ENCODE measurements at places on chromosomes 4 and X. TPM values are rescaled to one million over a fixed set of nuclear protein-coding genes. Genes with fewer than 3 reads are reported as not detected.

DNA sequence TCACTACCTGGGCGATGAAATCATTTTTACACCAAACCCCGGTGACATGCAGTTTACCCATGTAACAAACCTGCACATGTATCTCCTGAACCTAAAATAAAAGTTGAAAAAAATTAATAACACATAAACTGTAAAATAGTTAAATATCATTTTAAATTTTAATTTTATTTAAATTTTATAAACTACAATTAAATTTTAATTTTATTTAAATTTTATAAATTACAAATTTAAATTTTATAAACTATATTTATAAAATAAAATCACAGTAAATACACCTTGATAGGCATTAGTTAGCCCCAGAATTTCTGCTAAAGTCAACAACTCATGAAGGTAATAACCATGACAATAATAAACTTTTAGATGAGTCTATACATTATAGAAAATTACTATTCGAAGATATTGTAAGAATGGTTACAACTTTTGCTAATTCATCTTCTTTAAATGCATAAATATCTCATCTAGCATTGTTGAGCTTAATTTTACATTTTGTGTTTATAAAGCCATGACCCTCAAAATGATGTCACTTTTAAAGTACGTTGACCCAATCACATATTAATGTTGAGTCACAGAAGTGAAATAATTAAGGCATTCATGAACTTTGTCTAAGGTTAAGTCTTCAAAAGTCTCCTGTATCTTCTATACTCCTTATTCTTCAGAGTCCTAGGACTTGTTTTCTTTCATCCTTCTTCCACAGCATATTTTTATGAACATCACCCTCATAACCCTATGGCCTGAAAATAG, 755.8 kb upstream of the LCORL start:
- DNase-seq: no peak
- no peaks in the 10 kb centered on the region for H3K4me1 ChIP-seq
- no peak overlapping the region for H3K27ac ChIP-seq
- H3K27me3 ChIP-seq: no peaks in the 10 kb centered on the region
- H3K4me3 ChIP-seq: no peak overlapping the region

DNA sequence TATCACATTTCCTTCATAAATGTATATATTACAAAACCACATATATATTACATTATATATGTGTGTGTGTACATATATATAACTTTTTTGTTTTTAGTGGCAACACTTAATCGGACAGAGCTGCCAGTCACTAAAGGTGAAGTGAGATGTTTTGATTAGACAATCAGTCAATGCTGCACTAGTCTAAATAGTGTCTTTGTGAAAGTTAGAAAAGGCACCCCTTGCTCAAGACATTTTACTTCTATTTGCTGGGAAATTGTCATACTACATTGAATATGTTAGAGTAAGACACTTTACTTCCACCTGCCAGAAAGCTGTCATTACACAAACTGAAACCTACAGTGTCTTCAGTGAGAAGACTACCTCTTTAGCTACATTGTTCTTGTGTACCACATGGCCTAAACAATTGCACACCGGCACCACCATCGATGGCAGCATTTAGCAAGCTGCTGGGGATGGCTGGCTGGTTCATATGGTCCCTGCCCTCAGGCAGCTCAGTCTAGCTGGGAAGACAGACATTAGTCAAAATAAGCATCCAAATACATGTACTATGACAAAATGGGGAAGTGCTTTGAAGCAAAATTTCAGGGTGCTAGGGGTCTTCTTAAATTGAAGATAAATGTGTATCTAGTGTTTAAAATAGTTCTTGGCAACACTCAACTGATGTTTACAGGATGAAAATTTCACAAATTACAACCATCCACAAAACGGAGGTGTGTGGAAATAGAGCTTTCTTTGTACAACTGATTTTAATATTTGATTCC, 148.1 kb upstream of the GATB start:
- peaks cover 1% of the 10 kb centered on the region for H3K4me1 ChIP-seq
- H3K27ac ChIP-seq: no peak overlapping the region
- H3K27me3 ChIP-seq: peaks cover 22% of the 10 kb centered on the region
- H3K4me3 ChIP-seq: no peak overlapping the region
- no peak for DNase-seq
- H3K36me3 ChIP-seq: no peaks in the 10 kb centered on the region

DNA sequence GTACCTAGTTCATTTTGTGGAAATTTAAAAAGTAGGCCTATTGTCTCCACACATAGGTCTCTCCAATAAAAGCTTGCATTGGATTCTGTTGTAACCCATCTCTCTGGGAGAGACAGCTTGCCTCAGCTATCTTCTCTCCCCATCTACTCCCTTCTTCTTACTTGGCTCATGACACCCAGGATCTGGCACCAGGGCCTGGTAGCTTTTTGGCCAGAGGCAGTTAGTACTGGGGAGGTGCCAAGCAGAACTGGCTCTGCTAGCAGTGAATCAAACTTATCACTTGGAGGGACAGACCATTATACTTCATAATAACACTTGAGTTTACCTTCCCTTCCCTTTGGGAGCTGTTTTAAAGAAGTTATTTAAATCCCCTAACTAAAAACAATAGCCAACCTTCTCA, 31.8 kb downstream of the PLAC1 start:
- peak overlapping the region; percentile 40 for H3K27ac ChIP-seq
- no peaks in the 10 kb centered on the region for H3K27me3 ChIP-seq
- H3K4me1 ChIP-seq: no peaks in the 10 kb centered on the region
- no peaks in the 10 kb centered on the region for H3K36me3 ChIP-seq
- H3K4me3 ChIP-seq: no peak overlapping the region
- DNase-seq: no peak

DNA sequence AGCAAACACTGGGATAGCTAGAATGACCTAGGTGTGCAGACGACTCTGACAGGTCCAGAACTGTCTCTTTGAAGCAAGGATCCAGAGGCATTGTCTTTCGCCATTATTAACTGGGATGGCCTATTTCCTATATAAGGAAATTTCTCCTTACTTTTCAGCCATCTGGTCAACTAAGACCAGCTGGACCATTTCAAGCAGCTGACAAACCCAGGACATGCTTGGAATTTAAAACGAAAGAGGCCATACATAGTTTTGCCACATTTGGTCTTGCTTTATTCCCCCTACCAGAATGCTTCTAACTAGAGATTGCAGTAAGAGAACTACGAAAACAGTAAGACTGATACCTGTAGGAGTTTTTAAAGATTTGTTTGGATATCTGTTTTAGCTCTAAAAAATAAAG, 87.0 kb downstream of the GLRA2 start:
- H3K4me1 ChIP-seq: peaks cover 2% of the 10 kb centered on the region
- no peak overlapping the region for H3K27ac ChIP-seq
- H3K27me3 ChIP-seq: no peaks in the 10 kb centered on the region

- H3K36me3 ChIP-seq: no peaks in the 10 kb centered on the region
- no peaks in the 10 kb centered on the region for H3K27me3 ChIP-seq
- DNase-seq: no peak
- no peak overlapping the region for H3K4me3 ChIP-seq
- peaks cover 10% of the 10 kb centered on the region for H3K4me1 ChIP-seq
These were observed 116.6 kb downstream of the SH2D1A start for GRCh38 chrX:124462931-124463330.

DNA sequence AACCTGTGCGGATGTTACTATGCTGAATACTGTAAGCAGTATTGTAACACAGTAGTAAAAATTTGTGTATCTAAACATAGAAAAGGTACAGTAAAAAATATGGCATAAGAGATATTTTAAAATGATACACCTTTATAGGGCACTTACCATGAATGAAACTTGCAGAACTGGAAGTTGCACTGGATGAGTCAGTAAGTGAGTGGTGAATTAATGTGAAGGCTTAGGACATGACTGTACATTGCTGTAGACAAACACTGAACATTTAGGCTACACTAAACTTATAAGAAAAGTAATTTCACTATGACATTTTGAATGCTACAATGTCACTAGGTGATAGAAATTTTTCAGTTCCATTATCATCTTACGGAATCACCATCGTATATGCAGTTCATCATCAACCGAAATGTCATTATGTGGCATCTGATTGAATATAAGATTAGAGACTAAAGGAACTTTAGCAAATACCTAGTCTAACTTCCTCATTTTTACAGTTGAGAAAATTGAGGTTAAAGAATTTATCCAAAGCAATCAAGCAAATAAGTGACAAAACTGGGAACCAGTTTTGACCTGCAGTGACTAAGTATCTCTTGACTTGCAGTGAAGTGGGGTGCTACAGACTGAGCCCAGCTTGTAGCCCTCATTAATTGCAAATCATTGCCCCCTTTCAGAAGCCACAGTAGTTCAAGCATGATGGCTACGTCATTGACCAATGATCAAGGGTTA, 55.3 kb downstream of the EGF start:
- peaks cover 6% of the 10 kb centered on the region for H3K4me1 ChIP-seq
- H3K4me3 ChIP-seq: no peak overlapping the region
- no peak for DNase-seq
- peaks cover 2% of the 10 kb centered on the region for H3K27me3 ChIP-seq

GRCh38 chr4:184815046-184815877, 10.5 kb downstream of the ACSL1 start:
- peaks cover 29% of the 10 kb centered on the region for H3K4me1 ChIP-seq
- H3K27ac ChIP-seq: peak overlapping the region; percentile 77
- peak overlapping the region; percentile 2 for H3K4me3 ChIP-seq
- peak; percentile 37 for DNase-seq
- no peaks in the 10 kb centered on the region for H3K36me3 ChIP-seq

DNA sequence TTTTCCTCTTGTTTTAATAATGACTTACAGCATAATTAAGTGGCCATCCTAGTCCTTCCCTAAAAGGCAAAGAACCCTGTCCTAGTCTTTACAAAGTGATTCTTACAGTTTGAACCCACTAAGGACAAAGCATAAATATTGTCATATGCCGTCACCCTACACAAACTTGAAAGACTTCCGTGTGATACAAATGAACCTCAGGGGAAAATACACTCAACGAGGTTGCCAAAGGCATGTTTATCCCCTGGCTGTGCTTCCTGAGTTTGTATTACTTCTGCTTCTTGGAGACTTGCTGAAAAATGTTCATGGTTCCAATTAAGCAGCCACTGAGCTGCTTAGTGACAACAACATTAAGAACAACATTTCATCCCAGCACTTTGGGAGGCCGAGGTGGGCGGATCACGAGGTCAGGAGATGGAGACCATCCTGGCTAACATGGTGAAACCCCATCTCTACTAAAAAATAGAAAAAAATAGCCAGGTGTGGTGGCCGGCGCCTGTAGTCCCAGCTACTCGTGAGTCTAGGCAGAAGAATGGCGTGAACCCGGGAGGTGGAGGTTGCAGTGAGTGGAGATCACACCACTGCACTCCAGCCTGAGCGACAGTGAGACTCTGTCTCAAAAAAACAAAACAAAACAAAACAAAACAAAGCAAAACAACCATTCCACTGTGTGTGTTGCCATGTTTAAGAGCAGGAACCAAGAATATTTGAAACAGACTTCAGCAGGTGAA, 16.2 kb downstream of the RASSF6 start:
- DNase-seq: no peak
- peaks cover 29% of the 10 kb centered on the region for H3K4me1 ChIP-seq
- no peak overlapping the region for H3K27ac ChIP-seq
- H3K36me3 ChIP-seq: peaks cover 18% of the 10 kb centered on the region

DNA sequence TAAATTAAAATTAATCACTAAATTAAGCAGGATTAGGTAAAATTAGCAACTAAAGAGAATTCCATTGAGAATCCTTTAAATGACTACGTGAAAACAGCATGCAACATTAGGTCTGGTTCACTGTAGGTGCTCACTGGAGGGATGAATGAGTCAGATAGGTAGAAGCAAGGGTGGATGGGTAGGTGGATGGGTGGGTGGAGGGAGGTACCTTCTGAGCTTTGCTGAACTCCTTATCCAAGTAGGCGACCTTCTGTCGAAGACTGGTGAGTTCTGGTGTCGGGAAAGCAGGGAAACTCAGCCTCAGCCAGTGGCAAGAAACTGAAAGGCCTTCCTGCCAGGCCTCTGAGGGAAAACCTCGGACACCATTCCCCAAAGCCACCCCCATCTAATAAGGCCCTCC, 3.0 kb downstream of the GRIPAP1 start:
- no peak overlapping the region for H3K27ac ChIP-seq
- peaks cover 15% of the 10 kb centered on the region for H3K36me3 ChIP-seq
- DNase-seq: no peak
- peaks cover 10% of the 10 kb centered on the region for H3K4me1 ChIP-seq

GRCh38 chr4:105624530-105624929, 72.1 kb downstream of the ARHGEF38 start:
- peaks cover 3% of the 10 kb centered on the region for H3K4me1 ChIP-seq
- no peak overlapping the region for H3K4me3 ChIP-seq
- DNase-seq: no peak

DNA sequence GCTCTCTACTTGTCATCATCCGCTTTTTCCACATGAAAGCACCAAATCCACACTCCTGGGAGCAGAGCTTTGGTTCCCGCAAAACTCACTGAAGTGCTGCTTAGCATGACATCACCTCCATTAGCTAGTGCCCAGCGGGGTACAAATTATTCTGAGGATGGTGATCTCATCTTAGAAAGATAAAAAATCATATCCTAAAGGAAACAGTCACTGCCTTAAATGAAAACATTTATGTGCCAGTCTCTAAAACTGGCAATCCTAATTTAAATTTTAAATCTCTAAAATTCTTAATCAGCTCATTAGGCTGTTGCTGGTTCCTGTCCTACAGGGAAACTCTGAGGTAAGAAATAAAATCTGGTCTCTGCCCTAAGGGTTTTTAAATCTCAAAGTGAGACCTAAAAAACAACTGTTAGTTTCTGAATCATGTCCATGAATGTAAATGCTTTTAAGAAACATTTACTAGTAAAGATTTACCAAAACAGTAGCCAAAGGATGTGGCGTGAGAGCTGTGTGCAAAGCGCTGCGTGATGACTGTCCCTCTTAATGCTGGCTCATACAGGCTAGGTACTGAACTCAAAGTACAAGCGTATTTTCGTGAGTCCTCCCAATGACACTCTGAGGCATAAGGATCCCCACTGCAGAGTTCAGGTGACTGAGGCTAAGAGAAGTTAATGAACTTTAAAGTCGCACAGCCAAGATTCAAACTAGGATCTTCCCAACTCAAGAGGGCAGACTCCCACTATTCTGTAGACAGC, 4.5 kb downstream of the CASP3 start:
- H3K36me3 ChIP-seq: peaks cover 7% of the 10 kb centered on the region
- no peak for DNase-seq
- H3K27ac ChIP-seq: no peak overlapping the region
- peaks cover 22% of the 10 kb centered on the region for H3K4me1 ChIP-seq
- no peaks in the 10 kb centered on the region for H3K27me3 ChIP-seq

GRCh38 chr4:183394166-183394951, 50.1 kb upstream of the CDKN2AIP start:
- no peak for DNase-seq
- no peak overlapping the region for H3K4me3 ChIP-seq
- H3K36me3 ChIP-seq: no peaks in the 10 kb centered on the region
- peaks cover 26% of the 10 kb centered on the region for H3K27me3 ChIP-seq
- peak overlapping the region; percentile 85 for H3K27ac ChIP-seq

GRCh38 chr4:128711361-128711760, 98.1 kb upstream of the JADE1 start:
- no peaks in the 10 kb centered on the region for H3K27me3 ChIP-seq
- H3K36me3 ChIP-seq: no peaks in the 10 kb centered on the region
- H3K27ac ChIP-seq: no peak overlapping the region

GRCh38 chrX:435536-436122, 48.9 kb upstream of the PPP2R3B start:
- H3K27me3 ChIP-seq: peaks cover 32% of the 10 kb centered on the region
- no peaks in the 10 kb centered on the region for H3K36me3 ChIP-seq
- no peak overlapping the region for H3K27ac ChIP-seq
- no peak overlapping the region for H3K4me3 ChIP-seq

GRCh38 chrX:145199078-145199477, 48.2 kb upstream of the SPANXN1 start:
- DNase-seq: no peak
- H3K4me1 ChIP-seq: no peaks in the 10 kb centered on the region
- no peaks in the 10 kb centered on the region for H3K36me3 ChIP-seq

The GPR50 gene
- total RNA-seq: 0.64 TPM

The ALB gene
- total RNA-seq: 13.8 TPM

The ZNF732 gene
- 2.2 TPM for total RNA-seq

All from progenitor cell of endocrine pancreas (in vitro differentiated cells).